ENCODE measurements at places on chromosomes 2 and 18.

- no peak for DNase-seq
Observed at GRCh38 chr18:75087119-75088020, 121.6 kb downstream of the PTGR3 start.

DNA sequence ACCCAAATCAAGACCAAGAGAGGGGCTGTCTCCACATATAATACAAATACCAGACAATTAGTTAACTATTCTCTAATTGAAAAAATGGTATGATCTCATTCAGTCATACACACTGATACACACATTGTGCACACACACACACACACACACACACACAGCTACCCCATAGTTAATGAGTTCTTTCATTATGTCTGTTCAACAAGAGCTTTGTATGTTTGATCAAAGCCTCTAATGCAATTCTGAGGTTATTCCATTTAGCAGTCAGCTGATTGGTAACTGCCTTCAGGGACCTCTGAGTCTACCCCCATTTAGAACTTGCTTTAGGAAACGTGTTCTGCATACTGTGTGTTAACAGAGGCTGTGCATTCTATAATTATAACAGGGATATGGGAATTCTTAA is 741.4 kb upstream of the LRRTM4 start:
- DNase-seq, result no peak

- no peak for DNase-seq
Observed at GRCh38 chr2:128612628-128613027, 294.0 kb upstream of the HS6ST1 start.

- no peak for DNase-seq
Observed at GRCh38 chr2:149148194-149149006, 109.9 kb downstream of the LYPD6B start.

DNA sequence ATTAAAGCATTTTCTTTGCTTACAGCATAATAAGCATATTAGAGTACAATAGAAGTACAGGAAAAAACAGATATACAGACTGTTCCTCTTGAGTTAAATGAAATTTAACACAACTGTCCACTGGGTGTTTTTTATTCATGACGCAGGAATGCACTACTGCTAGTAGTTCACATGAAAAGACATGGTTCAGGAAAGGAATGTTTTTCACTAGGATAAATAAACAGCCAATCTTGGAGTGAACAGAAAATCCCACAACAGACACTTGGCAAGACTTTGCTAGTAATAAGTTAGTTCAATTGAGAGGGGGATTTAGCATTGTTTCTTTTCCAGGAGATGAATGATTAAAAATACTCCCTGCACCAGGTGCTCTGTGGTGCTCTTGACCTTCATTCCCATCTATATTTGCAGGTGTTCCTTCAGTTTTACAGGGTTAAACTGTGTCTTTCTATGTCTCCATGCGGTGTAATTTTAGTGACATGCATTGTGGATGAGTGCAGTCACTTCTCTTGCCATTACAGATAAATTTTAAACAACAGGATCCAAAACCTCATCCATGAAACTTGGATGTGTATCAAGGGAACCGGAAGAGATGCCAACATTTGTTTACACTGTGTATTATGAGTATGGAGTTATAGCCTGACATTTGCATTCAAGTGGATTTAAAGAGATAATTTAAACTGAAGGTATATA is 796.6 kb downstream of the DSC3 start:
- DNase-seq, result no peak

Data from CD4-positive, alpha-beta T cell treated with Interleukin-4 for 1 hour (primary cell).